ENCODE measurements at places on chromosomes 5 and 9.

DNA sequence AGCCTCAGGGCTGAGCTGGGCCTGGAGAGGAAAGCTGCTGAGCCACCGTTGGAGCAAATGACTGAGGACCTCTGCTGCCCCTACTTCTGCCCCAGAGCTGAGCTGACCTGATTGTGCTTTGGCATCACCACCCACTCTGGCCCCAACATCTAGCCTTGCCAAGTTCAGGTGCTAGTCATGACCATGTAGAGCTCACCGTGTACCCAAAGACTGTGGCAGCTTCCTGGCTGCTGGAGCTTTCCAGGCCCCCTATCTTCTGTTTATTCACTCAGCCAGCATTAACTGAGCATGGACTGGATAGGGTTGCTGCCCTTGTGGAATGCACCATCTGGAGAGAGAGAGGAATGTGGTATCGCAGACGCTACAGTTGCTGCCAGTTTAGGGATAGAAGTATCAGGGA lies 49.1 kb downstream of the JADE2 start:
- no peak for DNase-seq

DNA sequence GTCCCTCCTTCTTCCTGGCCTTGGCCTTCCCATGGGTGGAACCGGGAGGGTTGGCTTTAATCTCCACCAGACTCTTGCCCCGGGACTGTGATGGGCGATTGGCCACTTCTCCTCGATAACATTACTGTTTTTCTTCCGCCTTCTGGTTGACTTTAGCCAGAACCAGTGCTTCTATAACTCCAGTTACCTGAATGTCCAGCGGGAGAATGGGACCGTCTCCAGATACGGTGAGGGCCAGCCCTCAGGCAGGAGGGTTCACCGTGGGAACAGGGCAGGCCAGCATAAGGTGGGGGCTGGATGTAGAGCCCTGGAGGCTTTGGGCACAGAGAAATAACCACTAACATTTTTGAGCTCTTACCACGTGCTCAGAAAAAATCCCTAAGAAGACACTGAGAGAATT lies 967 bp downstream of the ORM2 start:
- DNase-seq, result no peak

GRCh38 chr5:57410374-57411320 lies 72.0 kb downstream of the ACTBL2 start:
- DNase-seq, result no peak

GRCh38 chr9:132690696-132691095 lies 20.4 kb downstream of the GTF3C4 start:
- DNase-seq, result no peak

- DNase-seq, result no peak
Observed at GRCh38 chr5:37640088-37640487, 199.8 kb downstream of the GDNF start.
